Stimulated activated naive CD8-positive, alpha-beta T cell treated with anti-CD3 and anti-CD28 coated beads, Interleukin-15, amount 100 ng/mL, for 72 hours (primary cell): ENCODE measurements at places on chromosomes 6 and 20.

GRCh38 chr6:155062866-155063341 lies 67.8 kb downstream of the TIAM2 start:
- DNase-seq, result no peak

DNA sequence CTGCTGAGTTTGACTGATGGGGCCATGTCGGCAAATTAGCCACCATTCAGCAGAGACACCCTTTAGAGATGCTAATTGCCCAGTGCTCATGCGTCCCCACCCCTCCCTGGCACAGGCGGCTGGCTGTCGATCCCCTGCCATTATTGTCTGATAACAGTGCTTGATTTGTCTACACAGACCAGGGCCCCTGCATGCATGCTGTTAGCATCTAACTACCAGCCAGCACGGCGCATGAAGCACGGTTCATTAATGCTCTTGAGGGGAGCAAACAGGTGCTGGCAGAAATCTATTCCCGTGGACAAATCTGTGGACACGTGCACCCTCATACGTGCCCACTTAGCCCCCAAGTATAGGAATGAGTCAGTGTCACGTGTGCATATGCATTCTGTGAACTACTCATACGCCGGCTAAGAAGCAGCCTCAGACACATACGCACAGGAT lies 32.2 kb downstream of the KCNB1 start:
- DNase-seq, result no peak

- no peak for DNase-seq
Measured at GRCh38 chr6:14276071-14276470, 158.5 kb downstream of the CD83 start.

DNA sequence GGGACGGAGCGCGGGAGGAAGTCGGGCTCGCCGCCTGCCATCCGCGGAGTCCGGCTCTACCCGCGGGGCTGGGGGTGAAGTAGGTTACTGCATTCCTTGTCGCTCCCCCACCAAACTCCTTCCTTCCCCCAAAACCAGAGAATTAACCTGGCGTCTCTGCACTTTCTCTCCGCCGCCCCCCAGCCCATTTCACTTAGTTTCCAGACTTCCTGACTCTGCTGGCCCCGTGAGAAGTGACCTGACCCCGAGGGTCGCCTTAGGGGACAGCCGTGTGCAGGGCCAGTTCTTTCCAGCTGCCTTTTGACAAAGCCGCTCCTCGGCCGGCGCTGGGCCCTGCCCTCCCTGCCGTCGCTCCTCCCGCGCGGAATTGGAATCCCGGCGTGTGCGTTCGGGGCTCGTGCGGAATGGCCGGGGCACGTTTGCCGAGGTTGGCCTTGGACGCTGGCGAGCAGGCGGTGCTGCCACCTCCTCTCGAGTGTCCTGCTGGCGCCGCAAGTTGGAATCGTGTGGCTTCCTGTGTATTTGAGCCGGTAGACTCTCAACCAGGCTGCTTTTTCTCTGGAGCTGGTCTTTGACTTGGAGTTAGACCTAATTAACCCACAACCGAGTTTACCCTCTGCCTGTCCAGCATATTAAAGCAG lies 650 bp downstream of the DCBLD1 start:
- DNase-seq, result peak; percentile 25

DNA sequence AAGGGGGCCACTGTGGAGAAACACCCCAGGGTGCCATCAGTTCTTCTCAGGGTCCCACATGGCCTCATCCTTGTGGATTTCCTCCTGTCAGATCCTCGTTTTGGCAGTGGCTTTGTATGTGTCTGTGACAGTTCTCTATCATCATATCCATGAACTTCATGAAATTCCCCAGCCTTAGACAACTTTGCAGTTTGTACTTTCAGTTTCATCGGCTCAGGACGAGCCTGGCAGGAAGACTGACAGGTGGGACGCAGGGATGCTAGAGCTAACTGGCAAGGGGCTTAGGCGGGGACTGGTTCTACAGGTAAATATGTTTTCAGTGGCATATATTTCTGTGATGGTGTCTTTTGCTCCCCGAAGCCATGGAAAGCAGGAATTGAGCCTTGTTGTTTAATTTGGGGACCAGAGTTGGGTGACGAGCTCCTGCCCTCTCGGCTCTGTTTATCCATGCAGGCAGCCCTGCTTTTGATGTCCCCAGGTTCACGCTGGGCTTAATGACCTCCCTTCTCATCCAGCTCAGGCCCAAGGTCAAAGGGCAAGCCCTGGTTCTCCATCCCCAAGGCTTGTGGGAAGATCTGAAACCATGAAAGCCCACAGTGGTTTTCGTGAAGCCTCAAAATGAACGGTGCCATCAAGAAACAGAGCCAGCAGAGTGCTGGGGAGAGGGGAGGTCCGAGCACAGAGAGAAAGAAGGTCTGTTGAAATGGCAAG lies 11.2 kb downstream of the SDCBP2 start:
- DNase-seq, result no peak

DNA sequence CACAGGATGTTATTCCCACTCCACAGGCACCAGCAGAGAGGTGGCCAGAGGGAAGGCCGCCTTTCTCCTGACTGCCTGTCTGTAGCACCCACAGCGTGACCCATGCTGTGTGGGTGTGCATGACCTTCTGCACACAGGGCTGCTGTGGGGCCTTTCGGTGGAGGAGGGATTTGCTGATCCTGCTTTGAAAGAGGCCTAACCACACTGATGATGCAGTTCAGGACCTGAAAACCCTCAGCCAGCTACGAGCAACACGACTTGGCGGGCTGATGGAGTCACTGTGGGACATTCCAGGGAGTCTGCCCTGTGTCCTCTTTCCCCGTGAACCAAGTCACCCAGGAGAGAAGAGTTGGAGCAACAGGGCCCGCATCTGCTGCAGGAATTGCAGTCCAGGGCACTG lies 49.1 kb downstream of the SYTL3 start:
- no peak for DNase-seq

GRCh38 chr6:120916844-120917243 lies 417.4 kb downstream of the TBC1D32 start:
- DNase-seq, result no peak

GRCh38 chr6:163958646-163959045 lies 544.1 kb downstream of the QKI start:
- DNase-seq, result no peak

GRCh38 chr20:33419140-33419974 lies 18.0 kb upstream of the CDK5RAP1 start:
- no peak for DNase-seq

DNA sequence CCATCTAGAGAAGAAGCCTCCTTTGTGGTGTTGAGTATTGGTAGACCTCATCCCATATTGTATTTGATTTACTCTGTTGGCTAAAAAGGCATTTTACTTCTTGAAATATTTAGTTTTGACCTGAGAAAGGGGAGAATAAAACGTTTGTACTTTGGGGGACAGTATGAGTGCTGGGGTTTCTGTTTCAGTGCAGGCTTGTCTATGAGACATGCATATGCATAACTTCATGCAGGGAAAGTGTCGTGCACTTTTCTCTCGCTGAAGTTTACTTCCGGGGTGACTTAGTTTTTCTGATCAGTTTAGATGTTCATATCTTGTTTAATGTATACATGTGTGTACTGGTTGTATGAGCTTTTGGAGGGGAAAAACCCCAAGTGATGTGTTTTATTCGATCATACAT lies 59.5 kb downstream of the UTRN start:
- no peak for DNase-seq

DNA sequence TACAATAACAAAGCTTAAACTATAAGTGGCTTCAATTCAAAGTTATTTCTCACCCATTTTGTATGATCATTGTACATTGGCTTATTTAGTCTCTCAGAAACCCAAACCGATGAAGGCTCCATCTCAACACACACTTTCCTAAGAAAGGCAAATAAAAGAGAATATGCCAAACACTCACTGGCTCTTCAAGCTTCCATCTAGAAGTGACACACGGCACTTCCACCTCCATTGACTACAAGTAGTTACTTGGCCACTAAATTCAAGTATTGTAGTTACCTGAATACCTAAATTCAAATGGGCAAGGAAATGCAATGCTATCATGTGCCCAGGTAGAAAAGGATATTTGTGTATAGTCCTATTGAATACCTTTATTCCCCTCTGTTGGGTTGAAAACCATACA lies 170.6 kb downstream of the OGFRL1 start:
- DNase-seq, result no peak

DNA sequence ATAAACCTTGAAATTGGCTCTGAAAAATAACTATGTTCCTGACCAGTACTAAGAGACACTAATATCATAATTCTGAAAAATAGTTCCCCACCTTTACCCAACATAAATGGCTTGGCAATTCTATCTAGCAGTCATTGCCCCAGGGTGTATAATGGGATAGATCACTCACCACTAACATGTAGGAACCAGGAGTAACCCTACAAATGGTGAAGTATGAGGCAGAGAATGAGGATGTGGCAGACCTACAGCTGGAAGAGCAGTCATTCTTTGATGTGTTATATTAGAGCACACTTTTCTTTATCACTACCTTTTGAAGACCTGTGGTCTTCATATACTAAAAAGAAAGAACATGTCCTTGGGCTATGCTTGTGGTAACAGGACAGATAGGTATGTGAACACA lies 136.5 kb upstream of the SYNDIG1 start:
- no peak for DNase-seq

DNA sequence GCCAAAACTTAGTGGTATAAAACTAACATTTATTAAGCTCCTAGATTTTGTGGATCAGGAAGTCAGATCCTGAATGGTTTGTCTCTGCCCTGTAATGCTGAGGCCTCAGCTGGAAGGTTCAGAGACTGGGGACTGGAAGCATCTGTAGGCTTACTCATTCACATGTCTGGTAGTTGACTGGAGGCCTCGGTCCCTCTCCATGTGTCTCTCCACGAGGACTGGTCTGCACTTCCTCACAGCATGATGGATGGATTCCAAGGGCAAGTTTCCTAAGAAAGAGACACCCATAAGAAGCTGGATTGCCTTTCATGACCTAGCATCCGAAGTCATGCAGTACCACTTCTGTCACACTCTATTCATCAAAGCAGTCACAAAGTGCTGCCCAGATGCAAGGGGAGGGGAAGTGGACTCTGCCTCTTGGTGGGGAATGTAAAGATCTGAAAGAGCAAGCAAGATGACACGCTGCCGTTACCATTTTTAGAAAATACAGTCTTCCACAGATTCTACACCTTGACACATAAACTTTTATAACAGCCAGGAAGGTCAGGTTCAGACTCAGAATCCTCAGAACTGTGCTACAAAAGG lies 17.2 kb upstream of the MDGA1 start:
- no peak for DNase-seq

DNA sequence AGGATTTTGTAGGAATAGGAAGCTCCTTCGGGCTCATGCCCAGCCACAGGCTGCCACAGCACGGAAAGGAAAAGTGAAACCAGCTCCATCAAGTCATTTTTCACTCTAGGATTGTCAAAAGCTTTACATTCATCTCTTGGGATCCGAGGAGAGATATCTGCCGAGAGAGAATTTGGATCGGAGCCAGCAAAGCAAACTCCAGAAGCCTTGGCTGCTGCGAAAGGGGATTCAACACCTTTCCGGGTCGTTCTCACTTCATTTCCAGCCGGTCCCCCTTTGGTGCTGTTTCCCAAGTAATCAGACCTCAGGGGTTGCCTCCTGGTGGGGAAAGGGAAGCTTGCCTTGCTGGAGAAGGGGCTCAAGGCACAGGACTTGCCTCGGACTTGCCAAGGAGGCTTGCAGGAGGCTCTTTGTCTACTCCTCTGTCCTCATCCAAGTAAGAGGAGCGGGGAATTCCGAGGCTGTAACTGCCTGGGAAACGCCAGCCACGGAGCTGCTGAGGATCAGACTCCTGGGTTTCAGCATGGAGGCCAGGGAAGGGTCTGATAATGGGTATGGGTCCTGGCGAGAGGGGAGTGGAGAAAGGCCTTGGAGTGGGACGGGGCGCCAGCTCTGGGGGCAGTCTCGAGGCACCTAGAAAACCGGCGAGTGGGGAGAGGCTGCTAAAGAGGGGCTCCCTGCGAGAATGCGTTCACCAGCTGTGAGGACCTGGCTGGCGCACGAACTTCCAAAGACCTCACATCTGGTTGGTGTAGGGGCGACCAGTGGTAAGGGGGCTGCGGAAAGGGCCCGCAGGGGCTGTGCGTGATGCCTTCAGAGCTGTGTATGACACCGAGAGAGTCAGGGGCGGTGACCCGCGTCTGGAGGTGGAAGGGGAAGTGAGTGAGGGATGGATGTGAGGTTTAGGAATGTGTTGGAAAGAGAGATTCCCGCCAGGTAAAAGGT lies 702 bp downstream of the ETV7 start:
- DNase-seq, result peak; percentile 21

DNA sequence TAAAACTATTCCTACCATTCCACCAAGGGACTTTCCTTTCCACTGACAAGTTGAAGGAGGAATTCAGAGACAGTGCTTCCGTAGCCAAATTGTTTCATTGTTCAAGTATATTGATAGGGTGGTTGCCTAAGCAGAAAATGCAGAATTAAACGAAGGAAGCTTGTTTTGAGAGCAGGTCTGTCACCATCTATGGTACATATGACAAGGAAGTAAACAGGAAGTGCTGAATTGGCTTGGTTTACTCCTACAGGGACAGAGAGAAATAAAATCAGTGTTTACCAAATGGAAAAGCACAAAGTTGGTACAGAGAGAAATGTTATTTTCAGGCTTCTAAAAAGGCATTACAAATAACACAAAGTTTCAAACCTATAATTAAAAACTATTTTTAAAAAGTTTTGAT lies 421.8 kb downstream of the CDC5L start:
- no peak for DNase-seq

- DNase-seq, result no peak
Measured at GRCh38 chr20:19336631-19337030, 124.2 kb downstream of the SLC24A3 start.

DNA sequence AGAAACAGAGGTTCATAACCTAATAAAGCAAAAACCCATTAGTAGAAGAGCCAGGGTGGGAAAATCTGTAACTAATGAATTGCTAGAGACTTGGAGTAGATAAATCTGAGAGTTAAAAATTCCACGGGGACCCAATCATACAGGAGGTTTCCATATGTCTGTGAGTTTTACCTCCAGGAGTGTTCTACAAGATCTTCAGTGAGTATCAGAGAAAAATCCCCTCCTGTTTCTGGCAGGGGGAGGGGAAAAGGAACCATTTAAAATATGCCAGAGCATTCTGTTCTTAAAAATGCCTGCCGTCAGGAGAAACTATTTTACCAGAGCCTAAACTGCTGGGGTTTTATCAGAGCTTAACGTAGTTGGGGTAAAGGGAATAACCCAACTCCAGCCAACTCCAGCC lies 54.0 kb upstream of the PLN start:
- DNase-seq, result no peak

- no peak for DNase-seq
Measured at GRCh38 chr6:85945459-85946185, 302.9 kb upstream of the SYNCRIP start.

DNA sequence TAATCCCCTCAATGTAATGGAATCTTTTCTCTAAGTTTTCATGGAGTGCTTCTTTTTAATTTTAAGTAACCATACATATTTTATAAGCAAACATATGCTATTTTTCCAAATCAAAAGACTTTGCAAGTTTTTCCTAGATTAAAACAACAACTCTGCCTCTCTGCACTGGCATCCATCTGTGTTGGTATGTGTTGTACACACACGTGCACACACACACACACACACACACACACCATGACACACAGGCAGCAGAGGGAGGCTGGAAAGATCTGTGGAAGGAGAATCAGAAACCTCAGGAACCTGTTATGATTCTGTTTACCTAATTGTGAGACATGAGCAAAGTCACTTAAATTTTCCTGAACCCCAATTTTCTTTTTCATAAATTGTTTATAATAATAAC lies 295.0 kb upstream of the PRDM1 start:
- DNase-seq, result no peak
